Astrocyte of the spinal cord (primary cell): ENCODE measurements at places on chromosomes 2 and 18.

DNA sequence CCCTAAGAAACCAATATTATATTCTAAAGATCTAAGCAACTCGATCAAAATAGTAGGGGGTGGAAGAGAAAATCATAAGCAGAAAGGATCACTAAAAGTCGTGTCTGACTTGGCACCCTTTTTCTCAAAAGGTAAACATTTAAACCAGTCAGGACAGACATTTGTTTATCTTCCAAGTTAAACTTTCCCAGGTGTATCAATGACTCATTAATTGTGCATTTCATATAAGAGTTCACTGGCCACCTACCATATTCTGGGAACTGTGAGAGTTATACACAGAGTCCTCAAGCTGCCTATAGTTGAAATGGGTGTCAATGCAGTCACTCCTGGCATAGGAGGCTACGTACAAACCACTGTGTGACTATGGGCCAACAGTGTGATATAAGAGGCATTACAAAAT is 4.8 kb upstream of the ACVR1 start:
- no peak for DNase-seq

DNA sequence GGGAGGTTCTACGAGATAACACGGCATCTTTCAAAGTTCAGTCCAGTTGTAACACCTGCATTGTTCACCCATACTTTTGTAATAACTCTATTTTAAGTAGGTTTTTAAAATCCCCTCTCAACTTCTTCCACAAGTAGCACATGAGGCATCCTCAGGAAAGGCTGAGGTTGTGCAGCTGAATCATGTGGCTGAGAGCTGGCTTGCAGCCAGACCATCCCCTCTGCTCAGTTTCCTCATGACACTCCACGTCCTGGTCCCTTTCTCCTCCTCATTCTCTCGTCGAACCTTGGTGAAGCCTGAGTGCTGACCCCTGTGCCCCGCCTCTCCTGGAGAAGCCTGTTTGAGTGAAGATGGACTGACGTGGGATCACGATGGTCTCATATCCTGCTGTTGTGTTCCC is 42.5 kb downstream of the POU3F3 start:
- peak; percentile 24 for DNase-seq

- peak; percentile 26 for DNase-seq
Observed at GRCh38 chr2:6986912-6987361, 69.7 kb downstream of the RNF144A start.

DNA sequence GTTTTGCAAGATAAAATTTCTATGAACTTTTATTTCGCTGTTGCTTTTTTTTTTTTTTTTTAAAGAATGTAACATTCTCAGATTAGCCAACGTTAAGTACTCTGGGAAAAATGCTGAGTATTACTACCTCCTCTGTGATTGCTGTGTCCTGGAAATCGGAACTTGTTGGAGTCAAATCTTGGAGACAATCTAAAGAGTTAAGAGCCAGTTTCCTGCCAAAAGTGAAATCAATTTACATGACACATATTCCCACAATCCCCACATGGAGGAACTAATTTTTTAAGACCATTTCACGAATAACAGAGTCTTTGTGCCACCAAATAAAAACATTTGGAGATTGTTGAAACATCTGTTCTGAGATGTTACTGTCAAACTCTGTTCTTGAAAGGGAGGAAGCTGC is 127.8 kb downstream of the MEP1B start:
- DNase-seq = peak; percentile 38

DNA sequence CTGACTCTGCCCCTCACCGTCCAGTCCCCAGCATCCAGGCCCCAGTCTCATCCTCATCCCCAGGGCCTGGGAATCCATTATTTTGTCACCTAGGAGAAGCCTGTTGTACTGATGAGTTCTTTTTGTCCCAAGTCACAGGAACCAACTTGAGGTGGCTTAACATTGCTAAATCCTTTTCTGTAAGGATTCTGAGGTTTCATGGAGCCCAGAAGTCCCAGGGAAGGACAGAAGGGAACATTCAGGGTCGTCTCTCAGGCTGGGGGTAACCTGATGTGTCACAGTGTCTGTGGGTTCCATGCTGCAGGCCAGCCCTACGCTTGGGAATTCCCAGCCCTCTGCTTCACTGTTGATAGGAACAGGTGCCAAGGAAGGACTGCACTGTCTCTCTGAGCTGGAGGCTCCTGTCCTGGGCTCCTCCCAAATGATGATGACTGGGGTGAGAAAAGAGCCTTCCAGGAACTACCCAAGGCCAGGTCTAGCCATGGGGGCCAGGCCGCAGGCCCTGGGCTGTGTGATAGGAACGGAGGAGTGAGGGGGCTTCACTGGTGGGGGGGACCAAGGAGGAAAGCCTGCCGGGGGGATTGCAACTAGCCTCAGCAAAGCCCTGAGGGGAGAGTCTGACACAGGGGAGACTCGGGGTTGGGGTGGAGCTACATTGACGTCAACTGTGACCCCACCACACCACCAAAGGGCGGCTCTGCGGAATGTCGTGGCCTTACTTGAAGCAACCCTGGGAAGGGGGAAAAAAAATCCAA is 145.7 kb downstream of the SMAD7 start:
- DNase-seq = no peak

GRCh38 chr2:241857041-241857541 is 1.6 kb downstream of the PDCD1 start:
- no peak for DNase-seq

GRCh38 chr2:203759690-203760365 is 53.4 kb downstream of the CD28 start:
- peak; percentile 90 for DNase-seq

GRCh38 chr18:12963069-12963468 is 15.3 kb downstream of the SEH1L start:
- no peak for DNase-seq

GRCh38 chr2:106269591-106270291 is 75.6 kb upstream of the UXS1 start:
- DNase-seq = no peak

DNA sequence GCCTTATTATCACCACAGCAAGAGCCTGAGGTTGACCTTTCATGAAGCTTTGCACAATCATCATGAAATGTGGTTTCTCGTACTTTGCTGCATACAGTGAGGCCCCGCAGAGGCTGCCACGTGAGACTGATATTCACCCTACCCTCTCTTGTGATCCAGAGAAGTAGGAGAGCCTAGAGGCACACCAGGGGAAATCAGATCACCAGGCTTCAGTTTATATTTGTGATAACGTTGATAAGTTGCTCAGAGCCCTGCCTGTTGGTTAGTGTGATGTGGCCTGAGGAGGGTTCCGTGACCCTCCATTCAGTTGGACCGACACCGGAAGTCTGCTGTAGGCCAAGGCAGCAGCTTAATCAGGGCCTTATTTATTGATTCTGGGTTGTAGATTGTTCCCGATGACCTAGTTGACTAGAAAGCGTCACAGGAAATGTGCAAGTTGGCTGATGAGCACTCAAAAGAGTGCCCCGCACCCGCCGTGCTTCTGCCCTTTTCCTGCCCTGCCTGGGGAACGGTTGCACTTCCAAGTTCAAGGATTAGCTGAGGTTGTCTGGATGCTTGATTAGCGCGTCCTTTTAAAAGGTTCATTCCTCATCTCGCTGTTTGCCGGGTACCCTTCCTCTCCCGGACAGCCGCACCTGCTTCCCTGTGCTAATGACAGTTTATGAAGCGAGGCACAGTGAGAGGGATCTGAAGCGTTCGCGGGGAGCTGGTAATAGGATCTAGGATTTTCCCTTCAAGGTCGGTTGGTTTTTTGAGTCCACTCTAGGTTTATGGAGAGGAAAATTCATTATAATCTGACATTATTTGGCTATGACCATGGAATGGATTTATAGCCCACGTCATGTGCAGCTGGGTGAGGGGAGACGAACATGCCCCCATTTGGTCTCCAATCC is 146.4 kb downstream of the SH3RF3 start:
- no peak for DNase-seq

DNA sequence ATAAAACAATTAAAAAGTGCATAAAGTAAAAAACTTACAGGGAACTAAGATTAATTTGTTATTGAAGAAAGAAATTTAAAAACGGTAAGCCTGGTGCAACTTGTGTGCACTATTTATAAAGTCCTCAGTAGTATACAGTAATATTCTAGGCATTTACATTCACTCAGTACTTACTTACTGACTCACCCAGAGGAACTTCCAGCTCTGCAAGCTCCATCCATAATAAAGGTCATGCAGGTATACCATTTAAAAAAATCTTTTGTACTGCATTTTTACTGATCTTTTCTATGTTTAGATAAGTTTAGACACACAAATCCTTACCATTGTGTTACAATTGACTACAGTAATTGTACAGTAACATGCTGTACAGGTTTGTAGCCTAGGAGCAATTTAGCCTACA is 51.5 kb upstream of the NXPH2 start:
- no peak for DNase-seq

DNA sequence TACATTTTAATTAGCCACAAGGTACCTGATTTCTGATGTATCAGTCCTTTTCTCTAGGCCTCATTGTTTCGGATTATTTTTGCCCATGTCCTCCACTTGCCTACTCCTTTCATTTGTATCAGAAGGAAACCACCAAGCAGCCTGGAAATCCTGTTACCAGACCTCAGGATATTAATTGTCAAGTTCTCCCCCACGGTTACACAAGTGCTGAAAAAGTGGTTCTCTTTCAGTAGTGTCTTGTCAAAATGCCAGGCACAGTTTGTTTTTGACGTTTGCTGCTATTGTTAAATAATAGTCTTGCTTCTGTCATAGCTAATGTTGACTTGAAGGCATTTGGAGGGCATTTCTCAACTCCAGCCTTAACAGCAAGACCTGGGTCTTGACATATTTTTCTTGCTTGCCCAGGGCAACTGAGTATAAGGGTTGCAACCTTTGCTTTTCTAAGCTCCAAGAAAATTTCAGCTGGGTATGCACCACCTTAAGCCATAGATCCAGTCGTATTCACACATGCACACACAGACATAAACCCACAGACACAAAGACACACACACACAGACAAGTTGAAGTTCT is 31.0 kb downstream of the INSIG2 start:
- no peak for DNase-seq

DNA sequence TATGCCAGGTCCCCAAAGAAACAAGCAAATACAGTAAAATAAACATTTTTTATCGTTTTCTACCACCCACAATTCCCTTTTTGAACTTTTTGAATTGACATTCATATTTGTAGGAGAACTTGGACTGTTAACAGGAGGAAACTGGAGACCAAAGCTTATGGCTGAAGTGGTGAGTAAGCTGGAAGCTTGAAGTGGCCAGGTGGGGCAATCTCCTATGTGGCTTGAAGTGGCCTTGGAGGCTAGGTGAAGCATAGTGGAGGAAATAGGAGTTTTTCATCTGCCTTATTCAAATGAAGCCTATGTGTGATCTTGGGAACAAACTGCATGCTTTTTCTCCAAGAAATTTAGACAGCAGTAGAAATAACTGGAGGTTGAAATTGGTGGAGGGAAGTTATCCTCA is 962.9 kb upstream of the FANCL start:
- DNase-seq = no peak

GRCh38 chr2:109533823-109534222 is 79.9 kb downstream of the SEPTIN10 start:
- no peak for DNase-seq

DNA sequence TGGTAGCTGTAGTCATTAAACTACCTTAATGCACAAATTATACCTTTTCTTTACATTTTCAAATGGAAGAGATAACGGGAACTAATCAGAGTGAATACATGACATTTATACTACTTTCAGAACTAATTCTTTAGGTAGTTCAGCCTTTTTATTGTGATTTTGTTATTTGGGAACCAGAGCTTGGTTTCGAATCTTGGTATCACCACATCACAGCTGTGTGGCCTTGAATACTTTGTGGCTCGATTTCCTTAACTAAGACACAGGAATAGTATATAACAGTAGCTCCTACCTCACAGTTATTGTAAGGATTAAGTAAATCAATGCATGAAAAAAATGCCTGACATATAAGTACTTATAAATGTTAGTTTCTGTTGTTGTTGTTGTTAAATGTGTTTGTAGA is 240.0 kb downstream of the WDR7 start:
- no peak for DNase-seq

DNA sequence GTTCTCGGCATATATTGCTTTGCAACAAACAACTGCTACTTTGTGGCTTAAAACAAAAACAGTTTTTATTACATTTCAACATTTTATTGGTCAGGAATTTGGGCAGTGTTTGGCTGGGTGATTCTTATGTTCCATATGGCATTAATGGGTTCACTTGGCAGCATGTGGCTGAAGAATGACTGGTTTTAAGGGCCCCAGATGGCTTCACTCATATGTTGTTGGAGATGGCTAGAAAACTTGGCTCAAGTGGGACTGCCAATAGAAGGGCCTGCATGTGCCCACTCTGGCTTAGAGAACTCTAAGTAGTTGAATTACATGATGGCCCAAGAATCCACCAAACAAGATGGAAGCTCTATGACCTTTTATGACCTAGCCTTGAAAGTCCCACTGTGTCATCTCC is 86.1 kb downstream of the FASTKD2 start:
- DNase-seq = no peak

- DNase-seq = no peak
Observed at GRCh38 chr18:40613721-40614120, 1341.3 kb upstream of the PIK3C3 start.

- no peak for DNase-seq
Observed at GRCh38 chr2:38406597-38407110, 29.6 kb upstream of the ATL2 start.

GRCh38 chr2:40218679-40219078 is 233.2 kb downstream of the SLC8A1 start:
- peak; percentile 47 for DNase-seq

- no peak for DNase-seq
Observed at GRCh38 chr2:144377914-144378313, 142.0 kb downstream of the ZEB2 start.

GRCh38 chr2:171289316-171289715 is 128.6 kb upstream of the TLK1 start:
- DNase-seq = no peak

- no peak for DNase-seq
Observed at GRCh38 chr2:11296401-11296800, 48.0 kb downstream of the ROCK2 start.

DNA sequence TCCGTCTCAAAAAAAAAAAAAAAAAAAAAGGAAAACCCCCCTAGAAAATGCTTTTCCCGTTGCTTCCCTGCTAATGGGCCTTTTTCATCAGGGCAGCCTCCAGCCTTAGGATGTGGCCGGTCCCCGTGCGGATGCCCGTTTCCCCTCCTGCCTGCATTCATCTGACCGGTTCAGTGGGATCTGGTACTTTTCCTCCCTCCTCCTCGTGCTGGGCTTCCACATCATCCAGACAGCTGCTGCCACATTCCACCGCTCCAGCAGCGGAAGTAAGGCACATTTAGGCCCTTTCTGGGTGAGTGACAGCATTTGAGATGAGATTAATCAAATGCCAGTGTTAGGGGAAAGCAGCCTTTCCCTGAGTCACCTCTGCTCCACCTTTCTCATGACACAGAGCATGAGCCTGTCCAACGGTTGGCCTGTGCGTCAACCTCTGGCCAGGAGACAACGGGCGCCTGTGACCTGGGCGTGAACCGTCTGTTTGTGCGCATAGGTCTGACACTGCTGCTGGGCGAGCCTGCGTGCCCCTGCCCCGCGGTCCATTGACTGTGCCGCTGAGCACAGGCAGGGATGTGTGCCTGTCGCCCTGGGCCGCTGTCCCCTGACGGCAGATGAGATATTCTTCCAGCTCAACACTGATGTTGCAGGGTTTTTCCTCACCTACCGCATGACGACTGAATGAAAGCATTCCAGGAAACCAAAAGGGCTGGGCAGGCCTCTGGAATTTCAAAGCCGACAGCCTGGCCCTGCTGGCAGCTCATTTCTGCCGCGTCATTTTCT is 174.0 kb downstream of the TGIF1 start:
- peak; percentile 97 for DNase-seq
